Fibroblast of pulmonary artery (primary cell): ENCODE measurements at places on chromosomes 12 and 14.

DNA sequence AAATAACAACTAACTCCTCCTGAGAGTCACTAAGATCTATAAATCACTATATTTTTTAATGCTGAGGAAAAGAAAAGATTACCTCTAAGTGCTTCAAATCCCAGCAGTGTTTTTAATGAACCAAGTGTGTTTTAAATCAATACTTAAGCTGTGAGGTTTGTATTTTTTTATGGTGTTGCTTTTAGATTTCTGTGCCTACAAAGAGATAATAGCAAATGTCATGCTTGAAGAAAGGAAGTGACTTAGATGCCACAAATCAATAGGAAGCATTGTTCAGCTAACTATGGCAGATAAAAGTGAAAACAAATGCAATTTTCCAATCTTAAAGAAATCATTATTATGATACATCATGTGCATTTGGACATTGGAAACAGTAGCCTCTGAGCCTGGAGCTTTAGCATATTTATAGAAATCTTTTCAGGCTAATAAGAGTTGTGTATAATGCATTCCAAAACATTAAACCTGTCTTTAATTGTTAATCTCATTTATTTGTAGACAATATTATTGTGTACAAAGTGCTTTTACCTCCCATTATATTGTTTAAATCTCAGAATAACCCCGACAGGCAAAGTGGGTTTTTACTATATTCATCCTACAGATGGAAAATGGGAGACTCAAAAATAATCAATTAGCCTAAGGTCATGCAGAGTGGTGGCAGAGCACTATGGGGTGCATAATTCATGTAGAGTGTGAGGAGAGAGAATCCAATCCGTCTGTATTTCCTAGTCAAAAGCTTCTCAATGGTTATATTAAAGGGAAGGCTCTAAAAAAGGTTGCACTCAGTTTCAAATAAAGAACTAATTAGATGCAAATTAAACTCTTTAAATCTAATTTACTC is 486.2 kb downstream of the NAV3 start:
- no peak for DNase-seq

- peak; percentile 97 for DNase-seq
These were observed 74.3 kb downstream of the RFLNA start for GRCh38 chr12:124369055-124369826.

DNA sequence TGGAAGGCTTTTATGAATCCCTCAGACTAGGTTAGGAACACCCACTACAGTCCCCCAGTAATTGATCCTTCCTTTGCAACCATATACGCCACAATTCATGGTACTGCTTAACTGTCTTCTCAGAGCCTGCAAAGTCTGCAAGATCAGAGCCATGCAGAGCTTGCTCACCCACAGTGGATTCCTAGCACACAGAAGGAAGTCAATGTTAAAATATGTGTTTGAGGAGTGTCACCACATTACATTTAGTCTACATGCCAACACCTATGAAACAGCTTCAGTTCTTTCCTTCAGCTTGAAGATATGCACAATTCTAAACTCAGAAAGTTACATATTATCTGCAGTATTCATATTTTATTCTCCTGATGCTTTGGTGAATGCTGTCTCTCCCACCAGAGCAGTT is 138.5 kb downstream of the NDUFA12 start:
- no peak for DNase-seq

DNA sequence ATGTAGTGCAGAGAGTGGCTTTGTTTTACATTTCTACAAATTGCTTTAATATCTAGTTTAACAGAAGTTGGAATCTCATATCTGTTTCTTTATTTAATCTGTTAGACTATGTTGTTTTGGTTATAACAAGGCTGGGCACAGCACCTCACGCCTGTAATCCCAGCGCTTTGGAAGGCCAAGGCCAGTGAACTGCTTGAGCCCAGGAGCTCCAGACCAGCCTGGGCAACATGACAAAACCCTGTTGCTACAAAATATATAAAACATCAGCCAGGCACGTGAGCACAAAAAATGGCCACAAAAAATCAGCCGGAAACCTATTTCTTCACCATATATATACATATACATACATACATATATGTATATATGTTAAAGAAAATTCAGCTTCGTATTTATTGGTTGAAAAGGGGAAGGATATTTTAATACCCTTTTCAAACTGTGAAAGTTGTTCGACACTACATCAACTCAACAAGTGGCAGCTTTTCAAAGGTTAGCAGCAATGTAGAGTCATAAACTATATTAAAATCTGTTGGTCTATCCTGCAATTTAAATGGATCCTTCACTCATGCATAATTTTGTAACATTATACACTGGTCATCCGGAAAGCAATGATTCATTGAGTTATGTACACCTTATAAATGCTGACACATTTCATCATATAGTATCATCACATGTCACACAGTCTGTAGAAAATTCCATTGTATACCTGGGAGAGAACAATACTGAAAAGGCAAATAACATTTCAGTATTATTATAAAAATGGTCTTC is 7.1 kb downstream of the NR2C1 start:
- DNase-seq: no peak

- DNase-seq: no peak
These were observed 64.8 kb upstream of the PTGR2 start for GRCh38 chr14:73786636-73787485.

DNA sequence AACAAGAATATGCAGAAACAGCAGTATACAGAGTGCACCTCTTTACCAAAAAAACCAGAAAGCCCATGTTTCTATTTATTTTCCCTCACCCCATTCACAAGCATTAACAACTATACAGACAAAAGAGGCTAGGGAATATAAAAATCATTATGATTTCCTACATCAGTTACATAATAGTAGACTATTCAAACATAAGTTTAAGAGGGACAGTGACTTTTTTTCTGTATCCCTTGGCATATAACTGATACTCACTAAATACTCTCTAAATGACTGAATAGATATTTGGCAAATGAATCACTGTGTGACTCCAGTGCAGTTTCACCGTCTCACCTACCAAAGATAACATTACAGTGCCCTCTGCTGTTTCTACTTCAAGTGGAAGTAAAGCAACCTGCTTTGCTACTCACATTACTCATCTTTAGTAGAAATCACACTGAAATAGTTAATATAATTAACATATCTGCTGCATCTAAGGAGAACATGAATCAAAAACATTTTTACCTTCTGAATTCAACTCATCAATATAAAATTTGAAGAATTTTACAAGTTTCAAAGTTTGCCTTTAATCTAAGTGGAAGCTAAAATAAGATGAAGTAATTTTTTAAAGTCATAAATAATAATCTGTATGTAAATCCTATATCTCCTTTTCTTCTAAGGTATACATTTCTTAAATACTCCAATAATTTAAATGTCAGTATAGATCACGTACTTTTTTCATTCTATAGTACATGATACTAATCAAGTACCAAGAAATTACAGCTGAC is 103.8 kb downstream of the OSBPL8 start:
- DNase-seq: peak; percentile 90

GRCh38 chr14:35877276-35877675 is 51.1 kb downstream of the BRMS1L start:
- peak; percentile 31 for DNase-seq

DNA sequence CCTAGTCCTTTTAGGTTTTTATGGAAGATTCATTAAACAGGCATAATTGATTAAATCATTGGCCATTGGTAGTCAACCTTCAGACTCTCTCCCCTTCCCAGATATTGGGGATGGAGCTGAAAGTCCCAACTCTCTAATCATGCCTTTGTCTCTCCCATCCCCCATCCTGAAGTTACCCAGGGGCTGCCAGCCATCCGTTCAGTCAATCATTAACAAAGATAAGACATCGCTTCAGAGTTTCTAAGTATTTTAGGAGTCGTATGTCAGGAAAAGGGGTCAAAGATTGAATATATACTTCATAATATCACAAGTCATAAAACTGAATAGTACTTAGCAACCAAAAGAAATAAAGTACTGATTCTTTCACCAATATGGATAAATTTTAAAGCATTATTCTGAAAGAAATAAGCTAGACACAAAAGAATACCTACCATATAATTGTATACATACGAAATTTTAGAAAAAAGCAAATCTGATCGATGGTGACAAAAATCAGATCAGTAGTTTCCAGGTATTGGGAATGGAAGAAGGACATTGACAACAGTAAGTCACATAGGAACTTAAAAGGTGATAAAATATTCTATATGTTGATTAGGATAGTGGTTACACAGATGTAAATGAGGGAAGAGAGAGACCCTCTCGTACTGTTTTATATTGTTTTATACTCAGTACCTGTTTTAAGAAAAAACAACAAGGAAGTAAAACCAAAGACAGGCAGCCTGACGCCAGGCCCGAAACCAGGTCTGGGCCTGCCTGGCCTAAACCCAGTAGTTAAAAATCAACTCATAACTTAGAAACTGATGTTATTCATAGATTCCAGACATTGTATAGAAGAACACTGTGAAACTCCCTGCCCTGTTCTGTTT is 414.4 kb downstream of the DAD1 start:
- DNase-seq: no peak

DNA sequence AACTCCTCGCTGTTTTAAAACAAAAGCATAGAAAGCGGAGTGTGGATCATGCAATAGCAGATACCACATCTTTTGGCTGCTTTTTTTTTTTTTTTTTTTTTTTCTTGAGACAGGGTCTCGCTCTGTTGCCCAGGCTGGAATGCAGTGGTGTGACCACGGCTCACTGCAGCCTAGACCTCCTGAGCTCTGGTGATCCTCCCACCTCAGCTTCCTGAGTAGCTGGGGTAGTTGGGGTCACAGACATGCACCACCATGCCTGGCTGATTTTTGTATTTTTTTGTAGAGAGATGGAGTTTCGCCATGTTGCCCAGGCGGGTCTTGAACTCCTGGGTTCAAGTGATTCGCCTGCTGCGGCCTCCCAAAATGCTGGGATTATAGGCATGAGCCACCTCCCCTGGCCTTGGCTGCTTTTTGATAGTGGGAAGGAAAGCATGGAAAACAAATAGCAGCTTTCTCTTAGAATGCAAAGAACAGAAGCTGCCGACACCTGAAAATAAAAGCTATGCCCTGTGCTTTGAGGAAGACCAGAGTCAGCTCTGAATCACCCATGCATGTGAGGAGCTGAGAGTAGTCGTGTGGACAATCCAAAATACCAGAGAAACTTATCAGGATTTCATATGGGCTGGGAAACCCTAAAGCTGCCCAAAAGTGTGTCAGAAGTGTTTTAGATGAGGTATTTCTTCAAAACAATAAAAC is 3.6 kb upstream of the ELK3 start:
- DNase-seq: peak; percentile 37

DNA sequence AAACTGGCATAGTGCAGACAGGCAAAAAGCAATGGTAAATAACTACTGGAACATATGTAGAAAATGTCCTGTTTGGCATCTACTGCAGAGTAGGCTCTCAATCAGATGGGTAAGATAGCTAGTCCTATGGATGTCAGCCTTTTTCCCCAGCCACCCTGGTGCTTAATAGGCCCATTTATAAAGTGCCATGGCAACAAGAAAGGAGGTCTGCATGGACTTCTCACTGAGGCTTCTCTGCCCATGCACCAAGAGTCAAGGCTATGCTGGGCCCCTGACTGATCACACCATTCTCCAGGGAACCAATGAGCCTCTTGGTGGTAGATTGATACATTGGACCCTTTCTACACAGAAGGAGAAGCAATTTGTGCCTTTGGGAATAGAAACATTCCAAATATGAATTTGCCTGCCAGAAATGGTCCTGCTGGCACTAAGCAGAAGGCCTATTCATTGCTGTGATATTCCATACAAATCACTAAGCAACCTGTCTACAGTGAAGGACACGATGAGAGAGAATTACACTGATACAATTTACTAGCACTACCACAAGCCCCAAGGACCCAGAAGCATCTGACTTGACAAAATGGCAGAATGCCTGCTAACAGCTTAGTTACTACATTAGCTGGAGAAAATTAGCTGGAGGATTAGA is 43.8 kb downstream of the RESF1 start:
- peak; percentile 43 for DNase-seq
